Activated gamma-delta T cell (primary cell): ENCODE measurements at places on chromosomes 11 and 22.

GRCh38 chr11:92775003-92775676, 194.3 kb upstream of the MTNR1B start:
- DNase-seq, result no peak

DNA sequence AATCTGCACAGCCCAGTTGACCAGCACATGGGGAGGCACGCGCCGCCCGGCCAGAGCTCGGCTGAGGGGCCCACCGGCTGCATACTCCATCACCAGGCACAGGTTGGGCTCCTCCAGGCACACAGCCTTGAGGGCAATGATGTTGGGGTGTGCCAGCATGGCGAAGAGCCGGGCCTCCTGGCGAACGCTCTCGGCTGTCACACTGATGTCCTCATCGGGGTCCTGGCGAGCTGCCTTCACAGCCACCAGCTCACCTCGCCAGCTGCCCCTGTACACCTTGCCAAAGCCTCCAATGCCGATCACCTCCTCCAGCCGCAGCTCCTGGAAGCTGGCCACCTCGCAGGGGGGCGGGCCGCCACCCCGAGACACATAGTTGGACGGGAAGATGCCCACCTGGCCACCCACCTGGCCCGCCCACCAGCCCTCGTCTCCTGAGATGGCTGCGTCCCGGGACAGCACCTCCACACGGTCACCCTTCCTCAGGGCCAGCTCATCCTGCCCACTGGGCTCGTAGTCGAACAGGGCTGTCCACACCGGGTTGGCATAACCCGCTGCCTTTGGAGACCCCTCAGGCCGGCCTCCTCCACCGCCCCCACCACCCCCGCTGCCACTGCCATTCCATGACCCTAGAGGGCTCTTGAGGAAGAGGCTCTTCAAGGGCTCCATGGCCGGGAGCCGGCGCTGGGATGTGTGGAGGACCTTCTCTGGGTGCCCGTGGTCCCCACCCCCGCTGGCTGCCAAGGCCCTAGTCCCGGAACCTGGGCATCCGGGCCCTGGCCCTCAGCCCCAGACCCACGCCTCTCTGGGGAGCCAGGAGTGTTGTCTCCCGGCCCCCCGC, 711 bp downstream of the MAP3K11 start:
- DNase-seq, result no peak

DNA sequence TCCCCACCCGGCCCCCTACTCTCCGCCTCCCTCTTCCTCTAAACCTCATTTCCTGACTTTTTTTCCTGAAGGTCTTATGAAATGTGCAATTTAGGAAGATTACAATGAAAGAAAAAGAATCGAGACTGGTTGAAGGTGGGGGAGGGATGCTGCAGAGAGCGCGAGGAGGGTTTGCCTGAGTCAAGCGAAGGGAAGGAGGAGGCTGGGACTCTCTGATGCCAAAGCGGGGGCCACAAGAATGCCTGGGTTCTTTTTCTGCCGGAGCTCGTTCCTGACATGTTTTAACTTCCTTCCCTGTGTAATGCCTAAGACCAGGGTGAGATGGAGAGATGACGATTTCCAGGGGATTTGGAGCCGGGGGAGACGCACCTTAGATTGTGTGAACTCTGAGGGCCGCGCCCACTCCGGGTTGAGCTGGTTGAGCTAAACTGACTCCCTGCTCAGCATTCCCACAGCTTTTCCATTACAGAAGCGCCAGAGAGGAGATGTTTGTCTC, 270.5 kb upstream of the SORL1-AS1 start:
- DNase-seq, result no peak

GRCh38 chr11:90594658-90595057, 371.8 kb upstream of the CHORDC1 start:
- no peak for DNase-seq

DNA sequence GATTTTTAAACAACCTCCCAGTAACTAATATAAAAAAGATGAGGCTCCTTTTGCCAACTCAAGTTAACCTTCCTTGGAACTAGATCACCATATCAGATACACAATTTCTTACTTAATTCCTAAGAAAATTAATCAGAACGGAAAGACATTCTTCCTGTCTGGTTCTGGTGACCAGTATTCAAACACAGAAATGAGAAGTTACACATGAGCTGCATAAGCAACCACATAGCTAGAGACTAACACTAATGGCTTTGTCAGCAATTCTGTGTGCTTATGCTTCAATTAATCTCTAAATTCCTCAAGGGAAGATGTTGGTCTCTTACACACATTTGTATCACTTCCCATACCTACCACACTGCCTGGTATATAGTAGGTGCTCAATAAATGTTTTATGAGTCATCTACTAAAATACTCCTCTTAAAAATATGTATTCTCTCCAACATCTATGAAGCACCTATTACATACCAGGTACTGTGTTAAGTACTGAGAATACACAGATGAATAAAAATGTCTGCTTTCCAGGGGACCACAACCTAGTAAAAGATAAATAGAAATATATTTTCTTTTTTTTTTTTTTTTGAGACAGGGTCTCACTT, 54.5 kb downstream of the GAB2 start:
- DNase-seq, result no peak

DNA sequence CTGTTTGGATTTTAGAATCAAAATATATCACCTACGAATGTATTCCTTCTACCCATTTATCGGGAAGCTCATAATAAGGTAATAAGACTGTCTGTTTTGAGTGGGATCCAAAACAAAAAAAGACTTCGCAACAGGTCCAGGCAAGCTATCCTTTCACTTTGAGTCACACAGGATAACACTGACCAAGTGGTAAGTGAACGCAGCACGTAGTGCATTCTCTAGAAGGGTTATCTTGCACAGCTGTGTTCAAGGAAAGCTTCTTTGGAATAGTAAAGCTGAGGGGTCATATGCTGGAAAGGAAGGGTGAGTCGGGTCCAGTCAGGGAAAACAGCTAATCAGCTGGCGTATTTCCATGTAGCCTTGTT, 22.3 kb upstream of the NRGN start:
- no peak for DNase-seq

GRCh38 chr11:63837027-63837688, 1.8 kb upstream of the MARK2 start:
- DNase-seq, result no peak

DNA sequence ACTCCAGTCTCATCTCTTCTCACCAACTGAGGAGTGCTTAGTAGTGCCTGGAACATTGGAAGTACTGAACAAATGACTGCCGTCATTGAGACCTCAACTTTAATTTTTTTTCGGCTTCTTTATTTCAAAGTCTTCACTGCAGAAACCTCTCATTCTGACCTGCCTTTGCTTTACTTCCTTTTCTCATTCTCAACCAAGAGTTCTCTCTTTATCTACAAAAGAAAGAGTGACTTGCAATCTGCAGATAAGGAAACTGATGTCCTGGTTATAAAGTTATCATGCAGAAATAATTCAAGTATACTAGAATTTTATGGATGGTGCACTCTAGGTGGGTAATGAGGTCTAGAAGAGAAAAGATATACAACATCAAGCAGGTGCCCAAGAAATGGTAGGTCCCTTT, 1.2 kb upstream of the EED start:
- DNase-seq, result no peak

DNA sequence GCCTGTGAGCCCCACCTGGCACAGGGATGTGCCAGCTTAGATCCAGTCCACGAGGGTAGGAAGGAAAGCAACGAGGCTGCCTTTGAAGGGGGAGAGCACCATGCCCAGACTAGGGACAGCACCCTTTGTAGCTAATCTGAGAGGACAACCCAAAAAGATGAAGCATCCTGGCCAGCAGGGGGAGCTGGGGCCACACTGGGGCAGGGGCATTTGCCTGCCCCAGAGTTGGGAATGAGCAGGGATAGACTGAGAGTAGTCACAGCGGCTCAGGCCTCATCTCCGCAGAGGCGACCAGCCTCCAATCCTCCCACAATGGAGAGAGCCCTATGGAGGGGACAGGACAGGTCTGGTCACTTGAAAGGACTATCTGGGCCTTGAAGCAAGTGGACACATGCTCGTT, 16.4 kb downstream of the LMO1 start:
- DNase-seq, result no peak

- no peak for DNase-seq
These were observed 66.4 kb downstream of the LRRC32 start for GRCh38 chr11:76604081-76604625.

- peak; percentile 11 for DNase-seq
These were observed 553 bp upstream of the USP47 start for GRCh38 chr11:11841116-11841722.

- DNase-seq, result no peak
These were observed 46.1 kb upstream of the LINC01488 start for GRCh38 chr11:69435161-69435986.

- peak; percentile 56 for DNase-seq
These were observed 13.9 kb downstream of the OTUB1 start for GRCh38 chr11:64000026-64000739.

DNA sequence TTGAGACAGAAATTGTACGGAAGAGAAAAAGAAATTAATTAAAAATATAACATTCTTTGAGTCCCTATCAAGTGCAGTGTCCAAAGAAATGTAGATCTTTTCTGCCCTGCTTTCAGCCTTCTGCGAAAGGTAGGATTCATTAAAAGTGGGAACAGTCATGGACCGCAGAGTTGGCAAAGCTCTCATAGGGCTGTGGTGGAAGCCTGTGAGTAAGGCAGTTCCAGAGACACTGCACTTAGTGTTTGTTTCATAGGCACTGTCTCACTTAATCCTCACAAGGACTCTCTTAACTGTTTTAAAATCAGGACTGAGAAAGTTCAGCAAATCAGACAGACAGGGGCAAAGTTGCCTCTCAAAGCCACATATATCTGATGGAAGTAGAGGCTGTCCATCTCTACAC, 5.5 kb downstream of the MRGPRX2 start:
- DNase-seq, result no peak

DNA sequence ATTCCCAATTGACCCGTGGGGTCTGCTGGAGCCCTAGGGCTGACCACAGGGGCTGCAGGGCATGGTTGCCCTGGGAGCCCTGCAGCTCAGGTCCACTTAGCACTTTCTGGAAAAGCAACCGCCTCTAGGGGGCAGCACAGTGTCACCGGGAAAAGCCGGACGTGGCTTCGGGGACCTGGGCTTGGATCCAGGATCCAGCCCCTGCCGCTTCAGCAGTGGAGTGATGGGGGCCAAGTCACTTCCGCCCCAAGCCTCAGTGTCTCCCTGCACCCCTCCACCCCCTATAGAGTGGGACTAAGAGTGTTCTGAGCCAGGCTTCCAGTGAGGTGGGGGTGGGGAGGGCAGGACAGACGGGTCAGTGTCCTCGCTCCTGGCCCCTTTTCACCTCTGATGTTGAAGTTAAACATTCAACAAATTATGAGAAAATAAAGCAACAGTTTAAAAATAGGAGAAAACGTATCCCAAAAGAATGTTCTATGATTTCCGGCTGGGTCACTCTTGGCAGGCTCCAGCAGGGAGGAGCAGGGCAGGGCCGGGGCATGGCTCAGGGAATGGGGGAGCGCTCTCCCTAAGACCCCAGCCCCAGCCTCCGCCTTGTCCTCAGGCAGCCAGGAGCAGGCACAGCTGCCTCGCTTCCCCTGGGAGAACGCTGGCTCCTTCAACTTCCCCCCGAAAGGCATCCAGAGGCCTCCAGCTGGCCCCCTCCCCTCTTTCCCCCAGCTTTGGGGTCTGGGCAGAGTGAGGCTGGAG, 96.5 kb upstream of the FGF3 start:
- DNase-seq, result no peak

- DNase-seq, result no peak
These were observed 7.6 kb downstream of the APOBEC3A start for GRCh38 chr22:38964989-38965388.

GRCh38 chr11:33689501-33689900, 11.1 kb downstream of the C11orf91 start:
- no peak for DNase-seq

DNA sequence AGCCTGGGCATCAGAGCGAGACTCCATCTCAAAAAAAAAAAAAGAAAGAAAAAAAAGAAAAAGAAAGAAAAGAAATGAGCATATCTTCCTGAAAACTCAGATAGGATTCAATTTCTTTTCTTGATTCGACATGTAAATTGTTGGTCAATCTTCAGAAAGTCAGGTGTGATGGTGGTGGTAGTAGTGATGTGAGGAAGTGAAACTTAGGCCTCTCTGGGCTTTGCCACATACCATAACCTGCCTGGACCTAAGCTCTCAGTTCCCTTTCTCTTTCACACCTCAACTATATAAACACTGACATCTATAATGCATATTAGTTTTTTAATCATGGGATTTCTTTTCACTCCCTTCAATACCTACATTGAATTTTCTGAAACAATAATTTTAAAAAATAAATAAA, 98.0 kb upstream of the TBCEL start:
- no peak for DNase-seq

DNA sequence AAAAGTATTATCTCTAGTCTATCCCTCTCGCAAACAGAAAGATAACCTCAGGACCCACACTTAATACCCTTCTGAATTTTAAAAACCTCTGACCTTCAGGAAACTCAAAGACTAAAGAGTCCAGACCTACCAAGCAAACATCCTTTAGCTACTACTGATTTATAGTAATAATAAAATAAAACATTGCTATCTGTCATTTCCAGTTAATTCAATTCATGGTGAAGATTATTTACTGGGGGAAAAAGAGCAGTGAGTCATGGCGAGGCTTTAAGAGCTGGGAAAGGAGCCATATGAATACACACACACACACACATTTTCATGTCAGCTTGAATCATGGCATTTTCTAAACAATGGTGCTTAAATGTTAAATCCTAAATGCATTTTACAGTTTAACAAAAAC, 87.1 kb downstream of the FAM76B start:
- DNase-seq, result no peak

- no peak for DNase-seq
These were observed 116.4 kb downstream of the BLID start for GRCh38 chr11:121999651-122000050.

- DNase-seq, result no peak
These were observed 67.9 kb upstream of the PITPNB start for GRCh38 chr22:27986937-27987336.

DNA sequence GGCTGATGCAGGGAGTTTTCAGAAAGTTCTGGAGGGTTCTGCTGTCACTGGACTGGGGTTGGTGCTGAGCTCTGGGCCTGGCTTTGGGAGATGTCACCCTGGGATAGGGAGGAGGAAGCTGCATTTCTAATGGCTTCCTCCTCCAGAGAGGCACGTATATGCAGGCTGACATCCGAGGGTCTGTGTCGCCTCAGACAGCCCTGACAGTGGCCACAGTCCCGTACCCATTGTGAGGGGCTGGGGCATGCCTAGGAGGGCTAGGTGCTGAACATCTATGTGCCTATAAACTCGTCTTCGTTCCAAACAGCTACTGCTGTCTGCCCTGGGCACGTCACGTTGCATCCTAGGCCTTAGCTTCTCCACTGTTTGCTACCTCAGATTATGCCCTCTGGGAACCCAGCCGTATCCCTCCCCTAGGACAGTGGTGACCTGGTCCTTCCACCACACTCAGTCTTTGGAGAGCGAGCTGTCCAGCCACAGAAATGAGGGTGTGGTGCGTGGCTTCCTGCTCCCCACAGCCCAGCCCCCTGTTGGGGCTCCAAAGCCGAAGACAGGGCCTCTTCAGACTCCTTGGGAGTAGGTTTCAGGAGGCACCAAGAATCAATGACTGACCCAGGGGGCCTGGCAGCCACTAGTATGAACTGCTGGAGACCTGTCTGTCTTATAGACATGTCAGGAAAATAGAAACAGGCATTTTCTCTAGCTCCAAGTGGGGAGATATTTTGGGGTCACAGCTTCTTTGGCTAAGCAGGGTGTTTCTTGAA, 26.4 kb downstream of the ADAMTS15 start:
- DNase-seq, result no peak

GRCh38 chr22:37392721-37393328, 34.5 kb downstream of the ELFN2 start:
- DNase-seq, result no peak

GRCh38 chr22:44220727-44221680, 40.3 kb downstream of the PARVG start:
- DNase-seq, result no peak

GRCh38 chr11:103395612-103396011, 286.4 kb downstream of the DYNC2H1 start:
- no peak for DNase-seq

GRCh38 chr22:50017701-50018224, 5.2 kb upstream of the IL17REL start:
- no peak for DNase-seq
